T-helper 2 cell (primary cell): ENCODE measurements at places on chromosomes 16 and 17.

- DNase-seq = no peak
Observed at GRCh38 chr17:78764871-78765270, 17.2 kb downstream of the CYTH1 start.

GRCh38 chr17:72120642-72121163 is at the start of gene SOX9:
SOX9 (plus strand) TSS chr17:72121020; CDS start chr17:72121392, 372 bp downstream.
- DNase-seq = no peak

DNA sequence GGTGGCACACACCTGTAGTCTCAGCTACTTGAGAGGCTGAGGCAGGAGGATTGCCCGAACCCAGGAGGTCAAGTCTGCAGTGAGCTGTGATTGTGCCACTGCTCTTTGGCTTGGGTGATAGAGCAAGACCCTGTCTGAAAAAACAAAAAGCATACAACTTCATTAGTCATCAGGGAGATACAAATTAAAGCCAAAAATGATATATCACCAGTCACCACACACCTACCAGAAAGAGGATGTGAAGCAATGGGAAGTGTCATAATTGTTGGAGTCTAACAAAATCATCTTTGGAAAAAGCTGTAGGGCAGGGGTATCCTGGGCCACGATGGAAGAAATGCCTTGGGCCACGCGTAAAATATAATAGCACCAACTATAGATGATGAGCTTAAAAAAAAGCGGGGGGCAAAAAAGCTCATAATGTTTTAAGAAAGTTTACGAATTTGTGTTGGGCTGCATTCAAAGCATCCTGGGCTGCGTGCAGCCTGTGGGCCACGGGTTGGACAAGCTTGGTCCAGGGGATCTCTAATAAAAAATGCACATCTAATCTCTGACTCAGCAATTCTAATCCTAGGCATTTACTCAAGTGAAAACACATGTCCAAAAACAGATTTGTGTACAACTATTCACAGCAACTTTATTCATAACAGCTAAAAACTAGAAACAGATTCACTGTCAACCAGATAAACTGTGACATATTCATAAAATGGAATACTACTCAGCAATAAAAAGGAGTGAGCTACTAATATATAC is 65.9 kb downstream of the HIC1 start:
- DNase-seq = no peak

- DNase-seq = no peak
Observed at GRCh38 chr17:62319846-62320245, 60.5 kb upstream of the EFCAB3 start.

DNA sequence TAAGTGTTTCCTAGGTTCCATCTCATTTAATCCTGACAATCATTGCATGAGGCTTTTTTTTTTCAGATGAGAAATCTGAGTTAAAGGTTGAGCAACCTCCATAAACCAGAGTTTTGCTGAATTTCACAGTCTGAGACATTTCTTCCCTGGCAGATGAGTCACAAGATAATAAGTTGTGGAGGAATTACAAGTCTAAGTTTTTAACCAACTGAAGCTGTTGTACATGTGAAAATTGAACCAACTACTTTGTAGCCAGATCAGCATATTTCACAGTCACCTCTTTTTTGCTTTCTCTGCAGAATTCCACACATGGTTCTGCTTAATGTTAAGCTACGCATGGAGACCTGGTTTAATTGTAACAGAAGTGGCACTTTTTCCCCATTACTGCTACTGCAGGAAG is 765.6 kb downstream of the CDH11 start:
- no peak for DNase-seq

DNA sequence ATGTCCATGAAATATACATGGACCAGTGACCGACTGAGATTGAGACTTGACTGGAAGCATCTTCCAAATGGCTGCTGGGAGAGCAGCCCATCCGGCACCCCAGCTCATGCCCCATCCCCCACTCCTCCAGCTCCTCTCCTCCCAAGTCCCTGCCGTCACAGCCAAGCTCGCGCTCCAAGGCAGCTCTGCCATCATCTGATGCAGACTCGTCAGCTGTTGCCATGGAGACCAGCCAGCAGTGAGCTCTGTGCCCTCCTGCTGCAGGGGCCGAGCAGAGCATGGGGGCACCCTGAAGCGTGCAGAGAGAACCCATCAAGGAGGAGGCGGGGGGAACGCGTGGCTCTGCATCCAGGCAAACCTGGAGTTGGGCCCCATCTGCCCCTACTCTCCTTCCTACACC is 74.5 kb upstream of the TNRC6C start:
- no peak for DNase-seq

GRCh38 chr17:72519598-72519936 is 398.7 kb downstream of the SOX9 start:
- DNase-seq = no peak

GRCh38 chr16:3787924-3788661 is 70.8 kb upstream of the TRAP1 start:
- DNase-seq = no peak

GRCh38 chr16:1614456-1615102 is 2.4 kb downstream of the CRAMP1 start:
- DNase-seq = no peak

GRCh38 chr17:83096401-83097224 is 17.2 kb downstream of the METRNL start:
- no peak for DNase-seq

GRCh38 chr16:86396422-86396821 is 113.9 kb upstream of the FOXF1 start:
- DNase-seq = no peak

DNA sequence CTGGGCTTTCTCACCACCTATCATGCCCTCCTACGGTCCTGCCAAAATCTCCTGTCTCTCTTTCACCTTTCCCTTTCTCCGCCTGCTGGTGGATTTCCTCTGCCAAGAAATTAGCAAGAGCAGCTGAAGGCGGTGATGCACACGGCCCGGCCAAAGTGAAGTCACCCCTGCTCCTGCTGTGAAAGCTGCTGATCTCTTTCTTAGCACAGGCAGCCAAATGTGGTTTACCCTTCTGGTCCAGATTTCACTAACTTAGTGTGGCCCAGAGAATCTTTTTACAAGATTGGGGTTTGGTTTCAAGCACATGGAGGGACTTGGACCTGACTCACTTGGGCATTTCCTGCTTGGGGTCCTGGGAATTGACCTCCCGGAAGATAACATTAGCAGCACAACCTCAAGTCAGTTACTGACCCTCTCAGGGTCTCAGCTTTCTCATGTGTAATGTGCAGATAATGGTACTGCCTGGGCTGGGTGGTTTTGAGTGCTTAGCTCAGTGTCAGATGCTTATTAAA is 155.7 kb downstream of the SOCS1 start:
- DNase-seq = peak; percentile 44

GRCh38 chr17:19705201-19705600 is 11.2 kb downstream of the SLC47A2 start:
- no peak for DNase-seq
